ENCODE measurements at places on chromosomes 7 and 10. TPM values are rescaled to one million over a fixed set of nuclear protein-coding genes. Genes with fewer than 3 reads are reported as not detected.
A peak's percentile ranks its signal among the peaks of the same experiment; 100 is the strongest.

The ASB10 gene
- total RNA-seq: not detected

The HTR5A gene
- total RNA-seq: not detected

The ZFAND2A gene
- 15.6 TPM for total RNA-seq

- peaks cover 10% of the 10 kb centered on the region for H3K4me1 ChIP-seq
- no peaks in the 10 kb centered on the region for H3K27me3 ChIP-seq
- no peaks in the 10 kb centered on the region for H3K36me3 ChIP-seq
Measured at GRCh38 chr10:19971343-19972052, 155.3 kb downstream of the PLXDC2 start.

DNA sequence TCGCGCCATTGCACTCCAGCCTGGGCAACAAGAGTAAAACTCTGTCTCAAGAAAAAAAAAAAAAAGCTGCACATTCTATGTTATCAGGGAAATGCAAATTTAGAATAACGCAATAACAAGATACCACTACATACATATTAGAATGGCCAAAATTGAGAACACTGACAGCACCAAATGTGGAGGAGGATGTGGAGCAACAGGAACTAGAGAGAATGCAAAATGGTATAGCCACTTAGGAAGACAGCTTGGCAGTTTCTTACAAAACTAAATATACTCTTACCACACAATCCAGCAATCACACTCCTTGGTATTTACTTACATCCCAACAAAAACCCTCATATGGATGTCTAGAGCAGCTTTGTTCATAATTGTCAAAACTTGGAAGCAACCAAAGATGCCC is 76.8 kb downstream of the ALOX5 start:
- no peak overlapping the region for H3K4me3 ChIP-seq
- H3K27me3 ChIP-seq: no peaks in the 10 kb centered on the region
- H3K36me3 ChIP-seq: no peaks in the 10 kb centered on the region
- H3K27ac ChIP-seq: no peak overlapping the region
- no peaks in the 10 kb centered on the region for H3K4me1 ChIP-seq
- no peak for DNase-seq

GRCh38 chr7:135386776-135387175 is 123.1 kb downstream of the CNOT4 start:
- no peak for DNase-seq
- H3K27ac ChIP-seq: no peak overlapping the region
- no peak overlapping the region for H3K4me3 ChIP-seq
- no peaks in the 10 kb centered on the region for H3K27me3 ChIP-seq
- H3K4me1 ChIP-seq: no peaks in the 10 kb centered on the region

GRCh38 chr10:129694691-129695243 is 227.7 kb downstream of the MGMT start:
- H3K4me1 ChIP-seq: peaks cover 10% of the 10 kb centered on the region
- H3K27ac ChIP-seq: peak overlapping the region; percentile 17
- no peak overlapping the region for H3K4me3 ChIP-seq
- DNase-seq: peak; percentile 79

Measured in ovary (tissue), 10 donors.